ENCODE measurements at places on chromosomes 2 and 18.
A peak's percentile ranks its signal among the peaks of the same experiment; 100 is the strongest.

DNA sequence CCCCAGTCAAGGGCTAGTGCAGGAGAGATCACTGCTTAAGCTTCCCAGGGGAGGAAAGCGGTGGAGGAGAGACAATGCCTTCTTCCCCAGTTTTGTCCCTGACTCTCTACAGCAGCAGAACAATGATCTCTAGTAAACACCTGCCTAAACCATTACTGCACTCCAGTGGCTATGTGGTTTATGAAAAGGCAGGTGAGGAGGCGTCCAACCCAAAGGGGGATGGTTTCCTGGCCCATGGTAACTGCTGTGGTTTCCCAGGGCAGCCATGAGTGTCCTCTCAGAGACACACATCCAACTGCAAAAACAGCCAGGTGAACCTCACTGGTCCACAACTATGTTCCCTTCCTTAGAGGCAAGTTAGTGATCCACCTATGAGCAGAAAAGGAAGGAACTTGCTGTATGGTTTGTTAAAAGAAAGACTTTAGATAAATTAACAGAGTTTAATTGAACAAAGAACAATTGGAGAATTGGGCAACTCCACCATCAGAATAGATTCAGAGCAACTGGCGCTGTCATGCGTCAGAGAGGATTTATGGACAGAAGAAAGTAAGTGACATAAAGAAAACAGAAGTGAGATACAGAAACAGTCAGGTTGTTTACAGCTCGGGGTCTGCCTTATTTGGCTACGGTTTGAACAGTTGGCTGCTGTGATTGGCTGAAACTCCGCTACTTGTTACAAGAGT lies 4.8 kb upstream of the TTC39C start:
- peak; percentile 59 for DNase-seq

DNA sequence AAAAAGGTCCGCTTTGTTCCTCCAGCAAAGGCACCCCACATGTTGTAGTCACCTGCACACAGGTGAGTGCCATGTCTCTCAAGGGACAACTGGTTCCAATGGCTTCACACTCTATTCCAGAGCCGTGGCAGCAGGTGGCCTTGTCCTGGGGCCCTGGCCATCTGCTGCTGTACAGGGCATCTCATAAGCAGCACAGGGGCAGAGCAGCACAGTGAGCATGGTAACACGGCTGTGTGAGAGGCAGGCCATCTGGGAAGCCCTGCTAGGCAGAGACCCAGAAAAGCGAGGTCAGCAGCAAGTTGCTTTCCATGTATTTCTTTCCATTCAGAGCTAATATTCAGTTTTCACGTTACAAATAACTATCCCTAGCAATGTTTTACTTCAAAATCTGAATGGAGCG lies 54.7 kb downstream of the CMPK2 start:
- no peak for DNase-seq

GRCh38 chr2:120247851-120248250 lies 4.8 kb upstream of the RALB start:
- DNase-seq: no peak

- DNase-seq: no peak
These were observed 646.1 kb upstream of the ACVR2A start for GRCh38 chr2:147198651-147199171.
